ENCODE measurements at places on chromosomes 4 and X. TPM values are rescaled to one million over a fixed set of nuclear protein-coding genes. Genes with fewer than 3 reads are reported as not detected.
A peak's percentile ranks its signal among the peaks of the same experiment; 100 is the strongest.

DNA sequence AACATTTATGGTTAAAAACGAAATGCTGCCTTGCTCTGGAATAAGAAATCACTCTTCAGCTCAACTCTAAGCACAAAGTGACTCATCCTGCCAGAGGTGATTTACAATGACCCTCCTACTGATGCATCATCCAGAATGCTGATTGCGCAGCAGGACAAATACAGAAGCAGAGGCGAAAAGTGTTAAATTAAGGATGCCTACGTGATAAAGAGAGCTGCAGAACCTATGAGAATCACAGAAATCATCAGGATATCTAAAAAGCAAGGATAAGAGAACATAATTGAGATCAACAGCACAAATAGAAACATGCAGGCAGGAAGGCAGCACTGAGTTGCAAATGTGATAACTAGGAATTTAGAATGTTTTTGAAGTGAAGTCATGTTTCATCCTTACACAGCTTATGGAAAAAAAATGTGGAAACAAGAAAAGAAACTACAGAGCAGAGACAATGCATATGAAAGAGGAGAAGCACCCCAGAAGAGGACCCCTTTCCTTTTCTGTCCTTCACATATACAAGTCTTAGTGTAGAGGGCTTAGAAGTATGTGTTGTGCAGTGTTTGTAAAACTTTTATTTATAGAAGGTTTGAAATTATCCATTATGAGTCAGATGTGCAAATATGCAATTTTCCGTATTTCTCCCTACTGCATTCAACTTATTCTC lies 188.4 kb downstream of the SLC7A11 start:
- DNase-seq = no peak

DNA sequence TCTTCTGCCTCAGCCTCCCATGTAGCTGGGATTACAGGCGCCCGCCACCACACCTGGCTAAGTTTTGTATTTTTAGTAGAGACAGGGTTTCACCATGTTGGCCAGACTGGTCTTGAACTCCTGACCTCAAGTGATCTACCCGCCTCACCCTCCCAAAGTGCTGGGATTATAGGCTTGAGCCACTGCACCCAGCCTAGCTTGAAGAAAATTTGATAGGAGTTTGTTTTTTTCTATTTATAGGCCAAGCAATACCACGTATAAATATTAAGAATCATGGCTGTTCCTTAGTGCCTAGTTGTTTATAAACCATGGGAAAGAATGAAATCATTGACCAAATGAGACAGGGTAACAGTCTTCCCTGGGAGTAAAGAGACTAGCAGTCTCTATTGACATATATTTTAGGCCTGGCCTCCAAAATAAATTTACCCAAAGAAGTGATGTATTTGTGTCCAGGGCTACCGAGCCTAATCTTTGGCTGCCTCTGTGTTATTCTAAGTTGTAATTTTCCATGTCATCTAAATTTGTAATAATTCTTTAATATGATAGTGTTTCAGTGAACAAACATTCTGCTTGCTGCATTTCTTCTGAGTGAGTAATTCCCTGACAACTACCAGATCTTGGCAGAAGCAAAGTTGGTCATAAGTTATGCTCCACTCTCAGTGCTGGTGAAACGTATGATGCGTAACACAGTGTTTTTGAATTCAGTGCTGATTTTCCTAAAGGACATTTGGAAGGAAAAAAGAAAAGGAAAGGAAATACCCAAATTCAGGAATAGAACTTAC lies 10.3 kb downstream of the PKD2 start:
- no peak for DNase-seq

DNA sequence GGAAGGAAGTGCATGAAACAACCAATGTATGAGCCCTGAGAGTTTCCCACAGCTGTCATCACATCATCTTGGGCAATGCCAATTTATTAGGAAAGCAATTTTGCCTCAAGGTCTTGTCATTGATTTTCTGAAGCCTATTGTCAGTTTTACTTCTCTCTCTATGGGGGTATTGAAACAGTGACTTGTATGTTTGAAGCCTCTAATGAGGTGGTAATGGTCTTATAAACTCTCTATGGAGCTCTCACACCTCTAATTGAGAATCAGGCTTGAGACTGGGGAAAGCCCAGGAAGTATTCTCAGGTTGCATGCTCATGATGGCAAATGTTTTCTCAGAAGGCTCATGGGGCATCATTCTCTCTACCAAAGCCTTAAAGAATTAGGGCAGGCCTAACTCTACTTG lies 308.2 kb upstream of the EMCN start:
- DNase-seq = no peak

DNA sequence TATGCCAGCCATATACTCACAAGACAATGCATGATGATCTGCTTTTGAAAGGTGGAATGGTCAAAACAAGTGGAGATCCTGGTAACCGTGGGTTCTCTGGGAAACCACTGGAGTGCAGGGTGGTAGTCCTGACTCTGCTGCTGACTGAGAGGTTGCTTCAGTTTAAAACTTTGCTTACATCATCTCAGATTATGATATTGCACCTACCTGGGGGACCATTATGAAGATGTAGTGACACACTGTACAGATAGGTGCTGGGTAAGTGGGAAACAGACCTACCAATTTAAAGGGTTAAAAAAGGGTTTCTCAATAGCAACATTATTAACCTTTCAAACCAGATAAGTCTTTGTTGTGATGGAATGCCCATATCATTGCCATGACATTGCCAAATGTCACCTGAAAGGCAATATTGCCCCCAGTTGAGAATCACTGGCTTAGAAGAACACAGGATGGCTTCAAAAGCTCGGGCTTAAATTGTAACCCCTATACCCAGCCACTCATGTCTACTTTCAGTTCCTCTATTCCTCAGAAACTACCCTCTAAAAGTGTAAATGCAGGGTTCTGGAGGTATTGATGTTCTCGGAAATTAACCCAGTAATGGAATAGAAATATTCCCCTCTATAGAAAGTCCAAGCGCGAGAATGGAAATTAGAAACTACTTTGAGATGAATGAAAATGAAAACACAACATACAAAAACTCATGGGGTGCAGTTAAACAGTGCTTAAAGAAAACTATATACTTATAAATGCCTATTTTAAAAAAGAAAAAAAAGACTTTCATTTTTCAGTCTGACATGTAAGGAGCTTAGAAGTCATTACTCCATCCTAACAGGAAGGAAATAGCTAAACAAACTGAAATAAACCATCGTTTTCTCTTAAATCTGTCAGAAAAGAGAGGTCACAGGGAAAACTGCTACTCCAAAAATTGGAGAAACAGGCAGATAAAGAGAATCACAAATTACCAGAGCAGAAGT lies 65.8 kb downstream of the ARHGEF6 start:
- no peak for DNase-seq

DNA sequence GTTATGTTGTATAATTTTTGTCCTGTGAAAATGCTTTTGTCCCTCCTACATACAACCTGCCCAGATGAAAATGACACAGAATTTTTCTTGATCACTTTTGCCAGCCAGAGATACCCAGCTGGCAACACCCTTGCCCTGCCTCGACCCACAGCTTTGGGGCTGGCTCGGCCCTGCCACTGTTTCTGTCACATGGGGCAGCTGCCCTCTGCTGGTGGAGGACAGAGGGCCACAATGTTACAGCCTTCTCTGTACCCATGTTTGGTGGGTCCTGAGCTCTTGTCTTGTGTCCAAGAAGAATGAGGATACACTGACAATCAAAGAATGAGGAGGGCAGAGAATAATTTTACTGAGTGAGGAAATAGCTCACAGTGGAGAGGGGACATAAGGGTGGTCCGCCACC lies 31.1 kb downstream of the BMP15 start:
- DNase-seq = no peak

GRCh38 chr4:76429636-76430035 lies 5.4 kb upstream of the SHROOM3 start:
- no peak for DNase-seq

- no peak for DNase-seq
These were observed 108.1 kb downstream of the RAP1GDS1 start for GRCh38 chr4:98369322-98369721.

DNA sequence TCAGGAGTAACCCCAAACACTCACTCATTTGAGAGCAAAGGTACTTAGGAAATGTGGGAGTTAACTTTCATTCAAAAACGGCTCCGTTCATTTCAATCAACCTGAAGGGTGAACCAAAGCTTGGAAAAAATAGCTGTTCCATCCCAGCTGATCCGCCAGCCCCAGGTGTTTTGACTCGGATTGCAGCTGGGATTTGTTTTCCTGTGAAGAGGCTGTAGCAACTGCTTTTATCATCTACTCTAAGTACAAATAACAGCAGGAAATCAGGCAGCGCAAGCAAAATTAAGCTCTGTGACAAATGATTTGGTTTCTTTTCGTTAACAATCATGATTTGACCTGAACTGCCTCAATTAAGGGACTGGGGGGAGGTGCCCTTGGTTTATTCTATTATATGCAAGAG lies 154.7 kb downstream of the BEND2 start:
- no peak for DNase-seq

DNA sequence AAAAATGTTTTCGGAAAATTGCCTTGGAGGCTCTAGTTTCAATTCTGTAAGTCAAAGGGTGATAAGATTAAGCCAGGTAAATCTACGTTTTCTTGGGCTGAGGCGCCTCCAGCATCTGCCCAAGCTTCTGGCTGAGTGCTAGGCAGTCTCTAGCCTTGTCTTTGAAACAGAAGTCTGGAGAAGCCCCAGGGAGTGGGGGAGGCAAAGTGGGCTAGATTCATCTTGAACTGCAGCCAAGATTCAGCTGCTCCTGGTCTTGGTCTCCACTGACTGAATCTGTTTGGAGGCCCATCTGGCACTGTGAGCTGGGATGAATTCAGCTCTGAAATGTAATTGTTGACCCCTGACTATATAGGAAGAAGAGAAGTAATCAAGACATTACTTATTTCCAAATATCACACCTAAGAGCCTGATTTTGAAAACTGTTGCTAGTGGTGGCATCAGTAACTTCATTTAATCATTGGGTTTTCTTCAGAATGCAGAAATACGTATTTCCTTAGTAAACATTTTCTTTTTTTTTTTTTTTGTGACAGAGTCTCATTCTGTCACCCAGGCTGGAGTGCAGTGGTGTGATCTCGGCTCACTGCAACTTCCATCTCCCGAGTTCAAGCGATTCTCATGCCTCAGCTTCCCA lies 187.3 kb upstream of the LEF1 start:
- DNase-seq = no peak

GRCh38 chr4:8846826-8847225 lies 24.8 kb downstream of the HMX1 start:
- DNase-seq = peak; percentile 12

DNA sequence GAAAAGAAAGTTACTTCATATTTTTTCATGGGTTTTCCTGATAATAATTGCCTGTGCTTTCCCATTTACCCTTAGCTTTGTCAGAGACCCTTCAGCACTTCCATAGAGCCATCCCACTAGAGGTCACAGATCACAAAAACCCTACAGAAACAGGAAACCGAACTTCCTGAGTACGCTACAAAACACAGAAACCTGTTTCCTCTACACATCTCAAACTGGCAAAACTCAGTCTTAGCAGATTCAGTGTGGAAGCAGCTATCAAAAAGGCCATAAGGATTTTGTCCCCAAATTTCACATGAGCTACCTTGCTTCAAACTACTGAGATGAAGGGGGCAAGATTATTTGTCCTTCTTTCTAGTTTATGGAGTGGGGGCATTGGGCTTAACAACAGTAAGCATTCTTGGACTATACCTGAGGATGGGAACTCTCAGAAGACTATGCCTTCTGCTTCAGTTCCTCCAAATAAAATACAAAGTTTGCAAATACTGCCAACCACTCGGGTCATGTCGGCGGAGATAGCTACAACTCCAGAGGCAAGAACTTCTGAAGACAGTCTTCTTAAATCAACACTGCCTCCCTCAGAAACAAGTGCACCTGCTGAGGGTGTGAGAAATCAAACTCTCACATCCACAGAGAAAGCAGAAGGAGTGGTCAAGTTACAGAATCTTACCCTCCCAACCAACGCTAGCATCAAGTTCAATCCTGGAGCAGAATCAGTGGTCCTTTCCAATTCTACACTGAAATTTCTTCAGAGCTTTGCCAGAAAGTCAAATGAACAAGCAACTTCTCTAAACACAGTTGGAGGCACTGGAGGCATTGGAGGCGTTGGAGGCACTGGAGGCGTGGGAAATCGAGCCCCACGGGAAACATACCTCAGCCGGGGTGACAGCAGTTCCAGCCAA lies at the start of gene MMRN1:
TSS of gene MMRN1 (plus strand) at position 206 of the 902 bp plus-strand sequence. CDS start at position 324, 118 bp downstream.
- DNase-seq = no peak

- DNase-seq = no peak
These were observed 162.3 kb upstream of the EDNRA start for GRCh38 chr4:147318586-147318985.

ACOX3 gene
- total RNA-seq = 47.9 TPM

CXCL3 gene
- 1.3 TPM for total RNA-seq

EXOC1L gene
- total RNA-seq = not detected

MCF2 gene
- not detected for total RNA-seq

LNX1 gene
- 19.7 TPM for total RNA-seq

NUDT10 gene
- total RNA-seq = 1.6 TPM
